ENCODE measurements at places on chromosomes 5 and 9. TPM values are rescaled to one million over a fixed set of nuclear protein-coding genes. Genes with fewer than 3 reads are reported as not detected.

GRCh38 chr9:438961-439768, 224.5 kb downstream of the DOCK8 start:
- no peak for DNase-seq

- no peak for DNase-seq
Measured at GRCh38 chr9:89482901-89483361, 15.0 kb downstream of the SEMA4D start.

GRCh38 chr5:139363937-139364336, 19.2 kb downstream of the SLC23A1 start:
- DNase-seq: no peak

- DNase-seq: no peak
Measured at GRCh38 chr5:145787001-145787400, 48.1 kb downstream of the PRELID2 start.

DNA sequence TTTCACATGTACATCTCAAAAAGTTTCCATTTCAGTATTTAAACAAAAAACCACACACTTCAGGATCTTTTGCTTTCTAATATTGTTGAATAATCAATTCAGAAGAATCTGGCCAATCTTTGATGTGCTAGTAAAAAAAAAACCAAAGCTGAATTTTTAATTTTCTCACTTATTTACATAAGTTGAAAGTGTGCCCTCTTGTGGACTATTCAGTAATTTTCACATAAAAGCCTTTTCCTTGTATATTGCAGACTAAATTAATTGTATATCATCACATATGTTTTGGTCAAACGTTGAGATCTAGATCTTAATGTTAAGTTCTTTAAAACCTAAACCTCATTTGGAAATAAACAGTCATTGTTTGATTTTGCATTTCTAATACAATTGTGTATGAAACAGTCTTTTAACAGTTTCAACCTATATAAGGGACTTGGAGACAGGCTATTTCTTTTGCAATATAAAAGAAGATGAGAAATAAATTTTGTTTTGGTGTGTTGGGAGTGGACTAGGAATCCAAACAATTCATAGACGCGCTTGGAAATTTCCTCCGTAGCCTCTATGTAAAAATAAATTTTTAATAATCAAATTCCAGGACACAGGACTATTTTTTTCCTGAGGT, 68.1 kb downstream of the NIPBL start:
- DNase-seq: peak; percentile 38

DNA sequence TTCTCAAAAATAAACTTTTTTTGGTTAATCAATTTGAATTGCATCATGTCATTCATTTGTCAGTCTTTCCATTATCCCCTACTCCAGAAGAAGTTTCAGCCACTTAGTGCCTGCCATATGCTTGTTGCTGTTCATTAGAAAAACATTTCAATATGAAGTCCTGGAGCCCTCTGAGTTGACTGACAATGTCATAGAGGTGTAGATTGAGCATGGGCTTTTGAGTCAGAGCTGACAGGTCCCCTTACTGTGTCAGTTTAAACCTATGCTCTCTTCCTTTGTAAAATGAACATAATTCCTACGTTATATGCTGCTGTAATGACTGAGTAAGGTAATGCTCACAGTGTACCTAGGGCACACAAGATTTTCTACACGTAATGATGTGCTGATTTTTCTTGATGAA, 114.0 kb downstream of the CTNND2 start:
- DNase-seq: no peak

DNA sequence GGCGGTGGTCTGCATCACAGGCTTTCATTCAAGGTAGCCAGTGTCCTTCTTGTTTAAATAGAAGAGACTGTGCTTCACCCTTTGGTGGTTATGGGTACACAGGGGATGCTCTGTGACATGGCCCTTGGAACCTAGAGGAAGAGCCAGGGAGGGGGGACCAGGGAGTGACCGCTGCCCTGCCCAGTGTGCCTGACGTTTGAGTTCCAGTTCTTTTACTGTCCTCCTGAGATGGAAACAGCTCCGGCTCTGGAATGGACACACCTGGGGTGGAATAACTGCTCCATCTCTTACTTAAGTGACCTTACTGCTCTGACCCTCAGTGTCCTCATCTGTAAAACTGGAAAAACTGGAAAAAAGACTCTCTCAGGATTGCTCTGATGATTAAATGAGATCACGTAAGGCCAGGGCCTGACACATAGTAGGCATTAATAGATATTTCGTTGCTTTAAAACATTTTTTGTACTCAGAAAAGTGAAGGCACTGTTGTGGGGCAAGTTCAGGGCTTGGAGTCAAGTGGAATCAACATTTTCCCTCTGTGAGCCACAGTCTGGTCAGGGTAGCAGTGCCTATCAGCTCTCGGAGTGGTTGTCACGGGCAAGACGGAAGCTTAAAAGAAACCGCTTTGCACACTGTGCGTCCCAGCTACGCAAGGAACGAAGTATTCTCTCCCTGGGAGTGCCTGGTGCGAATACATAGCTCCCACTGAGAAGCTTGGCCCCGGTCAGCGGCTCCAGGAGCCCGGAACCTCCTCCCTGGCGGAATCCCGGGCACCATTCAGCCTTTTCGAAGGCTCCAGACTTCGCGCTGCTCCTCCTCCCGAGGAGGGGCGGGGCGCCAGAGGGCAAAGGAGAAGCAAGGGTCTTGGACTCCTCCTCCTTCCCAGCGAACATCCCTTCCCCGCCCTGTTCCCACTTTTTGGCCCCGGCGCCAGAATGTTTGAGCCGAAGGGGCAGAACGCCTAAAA, 5.8 kb downstream of the POU4F3 start:
- no peak for DNase-seq

DNA sequence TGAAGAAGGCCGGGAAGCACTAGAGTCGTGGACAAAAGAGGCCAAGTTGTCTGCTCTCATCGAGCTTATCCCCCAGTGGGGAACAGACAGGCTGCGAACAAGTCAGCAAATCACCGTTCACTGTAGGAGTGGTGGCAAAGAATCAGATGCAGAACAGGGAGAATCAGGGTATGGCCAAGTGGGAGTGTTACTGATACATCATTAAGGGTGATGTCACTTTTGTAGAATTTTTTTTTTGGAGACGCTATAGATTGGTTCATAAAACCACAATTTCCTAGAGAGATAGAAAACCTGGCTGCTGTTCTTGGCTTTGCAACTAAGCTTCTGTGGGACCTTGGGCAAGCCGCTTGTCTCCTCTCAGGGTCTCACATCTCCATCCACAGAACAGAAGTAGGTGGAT, 21.3 kb downstream of the SPRY4 start:
- DNase-seq: no peak

- no peak for DNase-seq
Measured at GRCh38 chr5:54775645-54776044, 209.7 kb downstream of the ESM1 start.

DNA sequence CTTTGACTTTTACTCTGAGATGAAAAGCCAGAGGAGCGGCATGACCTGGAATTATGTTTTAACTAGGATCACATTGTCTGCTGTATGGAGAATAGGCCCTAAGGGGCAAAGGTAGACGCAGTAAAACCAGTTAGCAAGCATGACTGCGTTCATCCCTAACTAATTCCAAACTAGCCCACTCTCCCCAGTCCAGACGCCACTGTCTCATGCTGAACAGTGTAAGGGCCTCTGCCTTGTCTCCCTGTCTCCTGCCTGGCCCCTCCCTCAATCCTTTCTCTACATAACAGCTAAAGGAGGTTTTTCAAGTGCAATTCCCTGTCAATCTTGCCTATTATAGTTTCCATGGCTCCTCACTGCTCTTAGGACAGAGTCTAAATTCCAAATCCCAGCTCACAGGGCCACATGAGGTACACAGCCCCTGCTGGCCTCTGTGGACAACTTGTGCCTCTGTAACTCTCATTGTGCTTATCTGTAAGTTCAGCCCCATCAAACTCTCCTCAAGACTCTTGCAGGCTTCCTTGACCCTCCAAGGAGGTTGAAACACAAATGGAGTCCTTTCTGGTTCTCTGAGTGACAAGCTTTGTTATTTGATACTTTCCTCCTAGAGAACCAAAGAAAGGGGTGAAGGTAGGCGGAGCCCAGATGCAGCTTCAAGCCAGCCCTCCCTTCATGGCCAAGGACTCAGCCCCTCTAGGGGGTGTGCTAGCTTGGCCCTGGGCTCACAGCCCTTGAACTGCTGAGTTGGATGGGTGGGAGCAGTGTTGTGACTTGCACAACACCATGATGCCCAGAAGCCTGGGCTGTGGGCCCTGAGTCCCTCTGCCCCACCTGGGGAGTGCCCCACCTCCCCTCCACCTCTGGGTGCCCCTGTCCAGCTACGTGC, 16.0 kb upstream of the SLC22A4 start:
- no peak for DNase-seq

DNA sequence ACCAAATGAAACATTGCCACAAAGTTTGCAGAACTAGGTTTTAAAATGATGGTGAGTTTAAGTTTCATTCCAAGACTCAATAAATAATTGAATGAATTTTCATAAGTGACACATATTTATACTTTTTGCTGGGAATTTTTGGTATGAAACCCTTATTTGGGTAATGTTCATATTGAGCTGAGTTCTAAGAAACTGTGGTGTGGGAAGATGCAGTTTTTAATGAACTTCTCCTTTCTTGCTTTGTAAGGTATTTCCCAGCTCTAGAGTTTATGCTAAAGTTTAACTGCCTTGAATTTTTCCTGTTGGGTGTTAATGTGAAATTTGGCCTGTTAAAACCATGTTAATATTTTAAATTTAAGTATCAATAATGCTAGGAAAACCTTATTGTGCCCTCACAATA, 15.1 kb downstream of the RABGAP1 start:
- no peak for DNase-seq

DNA sequence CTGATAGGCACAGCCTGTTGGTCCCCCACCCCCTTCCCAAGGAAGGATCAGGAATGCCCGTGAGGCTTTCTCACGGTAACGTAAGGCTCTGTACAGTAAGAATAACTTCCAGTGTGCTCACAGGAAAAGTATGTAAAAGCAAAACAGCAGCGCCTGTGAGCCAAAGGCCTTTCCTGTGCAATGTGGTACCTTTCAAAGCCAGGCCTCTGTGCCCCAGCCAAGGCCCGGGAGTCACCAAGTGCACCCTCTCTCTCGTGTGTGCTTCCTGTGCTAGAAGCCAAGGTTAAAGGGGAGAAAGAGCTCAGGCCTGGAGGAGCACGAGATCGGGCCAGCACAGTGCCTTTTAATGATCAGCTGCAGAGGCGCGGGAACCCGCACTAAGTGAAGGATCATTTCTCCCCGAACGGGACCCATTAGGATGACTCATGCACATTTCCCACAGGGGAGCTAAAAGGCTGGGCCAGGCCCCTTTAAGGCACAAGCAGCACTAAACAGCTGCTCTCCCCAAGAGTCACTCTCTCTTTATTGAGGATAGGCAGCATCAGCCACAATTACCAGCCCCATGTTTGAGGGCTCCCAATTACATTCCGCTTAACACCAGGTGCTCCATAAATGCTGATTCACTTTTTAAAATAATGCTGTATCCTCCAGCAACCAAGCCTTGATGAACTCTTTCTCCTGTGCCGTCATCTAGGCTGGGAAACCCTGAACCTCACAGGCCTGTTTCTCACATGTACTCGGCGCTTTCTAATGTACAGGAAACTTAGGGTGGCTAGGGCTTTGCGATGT, 42.8 kb downstream of the SHB start:
- DNase-seq: no peak

- DNase-seq: no peak
Measured at GRCh38 chr5:138850865-138851435, 24.2 kb downstream of the LRRTM2 start.

DNA sequence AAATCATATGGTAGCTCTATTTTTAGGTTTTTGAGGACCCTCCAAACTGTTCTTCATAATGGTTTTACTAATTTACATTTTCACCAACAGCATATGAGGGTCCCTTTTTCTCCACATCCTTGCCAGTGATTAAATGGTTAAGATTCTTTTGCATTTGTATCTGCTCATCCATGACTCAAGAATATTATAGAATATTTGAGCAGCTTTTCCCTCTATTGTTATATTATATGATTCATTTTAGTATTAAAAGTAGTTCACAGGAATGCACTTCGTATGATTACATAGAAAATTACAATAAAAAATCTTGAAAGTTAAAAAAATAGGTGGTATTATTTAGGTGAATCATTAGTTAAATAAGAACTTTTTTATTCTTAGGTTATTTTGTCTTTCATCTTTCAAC, 140.7 kb downstream of the WDR70 start:
- DNase-seq: no peak

DNA sequence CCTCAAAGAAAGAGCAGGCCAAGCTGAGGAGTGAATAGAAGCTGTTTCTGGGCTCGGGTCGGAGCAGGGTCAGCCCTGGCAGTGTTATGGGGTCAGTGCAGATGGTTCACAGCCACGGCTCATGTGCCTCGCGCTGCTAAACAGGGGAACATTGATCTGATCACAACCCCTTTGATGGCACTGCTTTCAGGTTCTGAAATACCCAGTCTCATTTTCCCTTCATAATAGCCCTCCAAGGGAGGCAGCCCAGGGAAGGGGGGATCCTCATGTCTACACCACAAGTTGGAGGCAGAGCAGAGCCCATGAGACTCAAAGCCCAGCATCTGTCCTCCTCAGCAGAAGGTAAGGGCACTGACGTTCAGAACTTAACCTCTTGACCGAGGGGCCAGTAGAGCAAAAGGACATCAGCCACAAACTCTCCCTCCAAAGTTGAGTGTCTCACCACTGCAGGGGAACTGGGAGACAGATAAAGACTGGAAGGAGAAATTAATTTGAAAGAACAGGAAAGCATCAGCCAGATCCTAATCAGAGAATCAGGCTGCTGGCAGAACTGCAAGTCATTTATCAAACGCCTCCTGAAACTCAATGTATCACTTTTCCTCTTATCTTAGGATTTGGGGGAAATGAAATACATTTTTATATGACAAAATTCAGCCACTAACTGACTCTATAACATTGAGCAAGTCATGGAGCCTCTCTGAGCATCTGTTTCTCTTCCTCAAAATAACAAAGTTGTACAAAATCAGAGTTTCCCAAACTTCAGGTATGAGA, 110.6 kb downstream of the SH3TC2 start:
- no peak for DNase-seq

DNA sequence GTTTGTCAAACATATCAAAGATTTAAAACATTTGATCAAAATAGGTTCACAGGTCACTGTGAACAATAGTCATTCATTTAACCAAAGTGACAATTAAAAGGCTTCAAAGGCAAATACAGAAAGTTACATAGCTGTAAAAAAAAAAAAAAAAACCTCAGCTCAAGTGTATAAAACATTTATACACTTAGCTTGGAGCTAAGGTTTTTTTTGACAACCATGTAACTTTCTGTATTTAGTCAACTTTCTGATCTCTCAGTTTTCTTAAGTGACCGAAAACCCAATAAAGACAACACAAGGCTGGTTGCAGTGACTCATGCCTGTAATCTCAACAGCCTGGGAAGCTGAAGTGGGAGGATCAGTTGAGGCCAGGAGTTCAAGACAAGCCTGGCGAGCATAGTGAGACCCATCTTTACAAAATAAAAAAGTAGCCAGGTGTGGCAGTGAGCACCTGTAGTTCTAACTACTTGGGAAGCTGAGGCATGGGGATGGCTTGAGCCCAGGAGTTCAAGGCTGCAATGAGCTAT, 16.4 kb upstream of the UBTD2 start:
- no peak for DNase-seq

The EQTN gene
- polyA plus RNA-seq: 0.21 TPM

The PRRT1B gene
- not detected for polyA plus RNA-seq

The ZNF883 gene
- 1.6 TPM for polyA plus RNA-seq

The S1PR3 gene
- polyA plus RNA-seq: 4.7 TPM

The STX17 gene
- polyA plus RNA-seq: 7.5 TPM

The HACD4 gene
- 5.2 TPM for polyA plus RNA-seq

The ENTREP1 gene
- 16.1 TPM for polyA plus RNA-seq

The CCNJL gene
- 2.7 TPM for polyA plus RNA-seq

The MPDZ gene
- polyA plus RNA-seq: 9.9 TPM

The PAPPA gene
- polyA plus RNA-seq: 0.34 TPM

The ADAMTS13 gene
- polyA plus RNA-seq: 11.8 TPM

The PLPP1 gene
- 32.5 TPM for polyA plus RNA-seq

The SLC44A1 gene
- 11.6 TPM for polyA plus RNA-seq
